ENCODE measurements at places on chromosomes 3 and 15. TPM values are rescaled to one million over a fixed set of nuclear protein-coding genes. Genes with fewer than 3 reads are reported as not detected.
A peak's percentile ranks its signal among the peaks of the same experiment; 100 is the strongest.

GRCh38 chr3:116148881-116149851 is 296.1 kb downstream of the LSAMP start:
- no peak overlapping the region for H3K4me3 ChIP-seq
- H3K27me3 ChIP-seq, result no peaks in the 10 kb centered on the region
- H3K36me3 ChIP-seq, result no peaks in the 10 kb centered on the region
- no peak overlapping the region for H3K27ac ChIP-seq
- no peak for DNase-seq

DNA sequence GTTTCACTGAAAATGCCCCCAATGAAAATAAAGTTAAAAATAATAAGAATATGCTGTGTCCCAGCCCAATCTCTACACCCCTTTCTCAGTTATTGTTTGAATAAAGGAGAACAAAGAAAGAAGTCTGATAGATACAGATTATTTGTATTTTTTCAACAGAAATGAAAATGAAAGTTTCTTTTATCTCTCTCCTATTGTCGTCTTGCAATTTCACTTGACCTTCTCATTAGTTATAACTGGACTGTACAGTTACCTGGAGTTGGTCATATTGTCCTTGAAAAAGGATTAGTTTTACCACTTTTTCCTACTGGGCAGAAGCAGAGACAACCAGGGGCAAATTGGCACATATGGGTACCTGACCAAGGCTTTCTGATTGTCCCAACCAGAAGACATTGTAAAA is 440.0 kb downstream of the PDCD6IP start:
- no peaks in the 10 kb centered on the region for H3K4me1 ChIP-seq
- no peak overlapping the region for H3K4me3 ChIP-seq
- no peaks in the 10 kb centered on the region for H3K36me3 ChIP-seq
- no peaks in the 10 kb centered on the region for H3K27me3 ChIP-seq

GRCh38 chr3:131928593-131928992 is 106.2 kb downstream of the CPNE4 start:
- no peak overlapping the region for H3K27ac ChIP-seq
- no peaks in the 10 kb centered on the region for H3K36me3 ChIP-seq
- no peak overlapping the region for H3K4me3 ChIP-seq
- no peak for DNase-seq
- H3K27me3 ChIP-seq, result no peaks in the 10 kb centered on the region
- H3K4me1 ChIP-seq, result peaks cover 3% of the 10 kb centered on the region

DNA sequence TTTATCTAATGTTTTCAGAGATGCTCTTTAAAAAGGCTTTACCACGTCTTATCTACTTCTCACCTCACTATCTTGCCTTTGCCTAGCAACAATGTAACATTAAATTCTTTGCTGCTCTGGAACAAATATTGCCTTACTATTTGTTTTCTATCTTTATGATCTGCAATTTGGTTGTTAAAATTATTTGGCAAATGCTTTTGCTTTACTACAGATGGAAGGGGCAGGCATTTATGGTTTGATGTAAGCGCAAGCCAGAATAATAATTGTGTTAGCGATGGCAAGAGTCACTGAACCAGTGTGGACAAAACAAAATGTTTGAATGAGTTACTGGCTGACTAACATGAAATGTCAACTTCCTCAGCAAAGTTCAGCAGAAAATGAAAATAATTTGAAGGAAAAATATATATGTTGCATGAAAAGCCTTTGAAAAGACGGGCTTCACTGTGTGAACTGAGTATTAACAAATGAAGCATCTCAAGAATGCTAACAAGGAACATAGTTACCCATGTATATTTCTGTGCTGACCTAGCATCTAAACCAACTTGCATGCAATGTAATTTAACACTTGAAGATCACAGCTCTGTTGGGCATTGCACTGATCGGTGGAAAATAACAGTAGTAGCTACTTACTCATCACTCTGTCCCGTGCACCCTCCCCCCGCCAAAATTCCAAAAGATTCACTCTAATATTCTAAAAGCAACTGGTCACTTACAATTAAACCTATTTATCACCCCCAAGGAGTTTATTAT is 454.0 kb upstream of the ARHGEF26 start:
- no peaks in the 10 kb centered on the region for H3K4me1 ChIP-seq
- no peak overlapping the region for H3K27ac ChIP-seq
- no peak for DNase-seq
- H3K4me3 ChIP-seq, result no peak overlapping the region
- no peaks in the 10 kb centered on the region for H3K27me3 ChIP-seq
- H3K36me3 ChIP-seq, result no peaks in the 10 kb centered on the region

DNA sequence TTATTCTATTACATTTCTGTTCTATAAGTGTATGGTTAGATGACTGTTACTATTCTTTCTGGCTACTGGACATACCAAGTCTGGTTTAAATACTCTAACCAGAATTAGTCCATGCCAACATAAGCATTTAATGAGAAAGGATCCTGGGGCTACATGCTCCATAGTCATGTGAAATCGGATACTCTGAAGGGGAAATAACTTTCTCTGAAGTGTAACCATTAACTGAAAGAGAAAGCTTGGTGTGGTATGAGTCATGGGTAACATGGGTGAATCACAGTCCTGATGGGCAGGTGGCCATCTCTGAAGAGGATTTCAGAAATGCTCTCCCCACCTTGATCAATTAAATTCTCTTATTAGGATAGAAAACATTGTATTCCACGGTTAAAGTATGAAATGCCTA is 69.4 kb downstream of the FHIT start:
- H3K27ac ChIP-seq, result no peak overlapping the region
- no peak overlapping the region for H3K4me3 ChIP-seq
- no peak for DNase-seq
- H3K27me3 ChIP-seq, result no peaks in the 10 kb centered on the region
- no peaks in the 10 kb centered on the region for H3K4me1 ChIP-seq

Gene PCLAF
- 65.7 TPM for total RNA-seq

DNA sequence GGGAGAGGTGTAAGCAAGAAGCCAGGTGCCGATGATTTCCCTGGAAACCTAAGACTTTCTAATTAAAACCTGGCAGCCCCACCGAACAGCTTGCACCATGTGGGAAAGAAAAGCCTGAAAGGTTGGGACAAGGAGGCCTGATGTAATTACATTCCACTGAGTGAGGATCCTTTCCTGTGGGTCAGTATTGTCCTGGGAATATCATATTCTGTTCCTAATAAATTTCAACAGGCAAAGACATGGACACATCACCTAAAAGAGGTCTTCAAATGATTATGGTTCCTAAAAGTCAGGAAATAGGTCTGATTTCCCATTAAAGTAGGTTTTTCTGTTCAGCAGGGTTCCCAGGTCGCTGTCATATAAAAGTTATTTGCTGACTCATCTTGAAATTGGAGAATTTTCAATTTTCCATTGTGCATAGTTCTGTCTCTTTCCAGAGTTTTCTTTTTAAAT is 58.5 kb downstream of the DUT start:
- no peak overlapping the region for H3K4me3 ChIP-seq
- DNase-seq, result no peak
- H3K36me3 ChIP-seq, result no peaks in the 10 kb centered on the region
- H3K27me3 ChIP-seq, result no peaks in the 10 kb centered on the region

Gene LRRC2
- total RNA-seq, result 6.4 TPM

Gene SCG5
- 16.9 TPM for total RNA-seq

DNA sequence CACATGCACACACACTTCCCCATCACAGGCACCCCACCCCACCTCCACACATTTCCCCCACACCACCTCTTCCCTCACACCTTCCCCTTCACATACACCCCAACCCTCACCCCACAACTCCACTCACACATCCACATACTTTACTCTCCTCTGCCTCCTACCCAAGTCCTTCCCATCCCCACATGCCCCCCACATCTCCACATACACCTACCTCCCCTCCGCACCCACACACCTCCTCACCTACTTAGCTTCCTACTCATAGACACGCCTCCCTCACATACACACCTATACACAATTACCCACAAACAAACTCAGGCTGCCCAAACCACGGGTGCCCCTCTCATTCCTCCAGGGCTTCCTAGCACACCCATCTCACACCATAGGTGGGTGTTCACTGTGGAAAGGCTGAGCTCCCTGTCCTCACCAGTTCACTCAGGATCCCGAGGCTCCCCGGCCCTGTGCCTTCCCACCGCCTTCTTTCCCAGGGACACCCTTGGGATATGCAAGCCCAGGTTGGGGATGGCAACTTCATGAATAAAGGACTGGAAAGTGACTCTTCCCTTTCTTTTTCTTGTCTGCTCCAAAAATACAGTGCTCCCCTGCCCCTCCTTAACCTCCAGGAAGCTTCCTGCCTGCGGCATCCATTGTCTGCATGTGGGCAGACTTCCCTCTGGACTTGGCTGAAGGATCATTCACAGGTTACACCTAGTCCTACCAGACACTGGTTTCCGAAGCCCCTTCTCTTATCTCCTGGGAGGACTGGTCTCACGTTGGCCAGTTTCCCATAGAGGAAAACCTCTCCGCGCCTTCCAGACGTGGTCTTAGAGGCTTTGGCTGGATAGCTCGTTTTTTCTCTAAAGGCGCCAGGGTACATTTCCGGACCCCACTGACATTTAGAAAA is 61.5 kb downstream of the SLCO2A1 start:
- no peaks in the 10 kb centered on the region for H3K36me3 ChIP-seq
- H3K4me1 ChIP-seq, result no peaks in the 10 kb centered on the region
- no peak for DNase-seq
- no peaks in the 10 kb centered on the region for H3K27me3 ChIP-seq

- no peaks in the 10 kb centered on the region for H3K27me3 ChIP-seq
- no peak overlapping the region for H3K4me3 ChIP-seq
- no peaks in the 10 kb centered on the region for H3K4me1 ChIP-seq
- peak; percentile 53 for DNase-seq
These were observed 663.7 kb downstream of the AGBL1 start for GRCh38 chr15:86743283-86743903.

- DNase-seq, result no peak
- no peaks in the 10 kb centered on the region for H3K27me3 ChIP-seq
- no peaks in the 10 kb centered on the region for H3K4me1 ChIP-seq
These were observed 110.4 kb upstream of the CFAP20DC start for GRCh38 chr3:59160133-59160746.

- DNase-seq, result no peak
- H3K4me1 ChIP-seq, result no peaks in the 10 kb centered on the region
- H3K27me3 ChIP-seq, result no peaks in the 10 kb centered on the region
These were observed 619.7 kb upstream of the LMCD1 start for GRCh38 chr3:7881946-7882345.

Gene TRNT1
- total RNA-seq, result 31.0 TPM

GRCh38 chr3:107264888-107265287 is 112.4 kb upstream of the CCDC54 start:
- no peak for DNase-seq
- H3K27me3 ChIP-seq, result no peaks in the 10 kb centered on the region
- H3K4me3 ChIP-seq, result no peak overlapping the region

DNA sequence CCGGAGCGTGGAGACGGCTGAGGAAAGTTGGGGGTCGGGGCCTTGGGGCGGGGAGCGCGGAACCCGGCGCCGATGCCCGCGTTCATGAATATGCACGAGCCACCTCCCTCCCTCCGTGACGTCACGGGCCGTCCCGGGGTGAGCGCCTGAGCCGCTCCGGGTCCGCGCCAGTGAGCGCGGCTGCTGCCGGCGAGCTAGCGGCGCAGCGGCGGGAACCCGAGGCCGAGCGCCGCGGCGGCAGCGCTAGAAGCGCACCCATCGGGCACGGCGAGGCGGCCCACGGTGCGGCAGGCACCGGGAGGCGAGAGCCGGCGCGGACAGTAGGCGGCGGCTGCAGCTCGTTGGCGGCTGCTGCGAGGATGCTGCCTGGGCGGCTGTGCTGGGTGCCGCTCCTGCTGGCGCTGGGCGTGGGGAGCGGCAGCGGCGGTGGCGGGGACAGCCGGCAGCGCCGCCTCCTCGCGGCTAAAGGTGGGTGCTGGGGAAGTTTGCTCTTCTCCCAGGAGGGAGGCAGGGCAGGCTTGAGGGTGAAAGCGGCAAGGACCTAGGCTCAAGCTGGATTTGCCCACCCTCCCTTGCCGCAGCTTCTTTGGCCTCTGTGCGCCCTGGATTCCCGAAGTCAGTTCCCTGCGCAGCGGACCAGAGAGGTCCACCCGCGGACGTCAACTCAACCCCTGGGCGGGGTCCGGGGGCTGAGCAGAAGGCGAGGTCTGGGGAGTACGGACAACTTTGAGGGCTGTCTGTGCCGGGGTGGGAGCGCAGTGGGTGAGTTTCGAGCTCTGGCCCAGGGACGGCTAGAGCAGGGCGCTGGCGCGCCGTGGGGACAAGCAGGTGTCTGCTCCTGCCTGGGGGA is at the start of gene CLSTN2:
Gene CLSTN2 (plus strand): TSS at position 170 of the 850 bp plus-strand sequence.
- H3K27ac ChIP-seq, result no peak within 1 kb of the TSS
- peak within 1 kb of the TSS; percentile 49 for H3K4me3 ChIP-seq
- peaks cover 4% of the 10 kb centered on the region for H3K4me1 ChIP-seq

DNA sequence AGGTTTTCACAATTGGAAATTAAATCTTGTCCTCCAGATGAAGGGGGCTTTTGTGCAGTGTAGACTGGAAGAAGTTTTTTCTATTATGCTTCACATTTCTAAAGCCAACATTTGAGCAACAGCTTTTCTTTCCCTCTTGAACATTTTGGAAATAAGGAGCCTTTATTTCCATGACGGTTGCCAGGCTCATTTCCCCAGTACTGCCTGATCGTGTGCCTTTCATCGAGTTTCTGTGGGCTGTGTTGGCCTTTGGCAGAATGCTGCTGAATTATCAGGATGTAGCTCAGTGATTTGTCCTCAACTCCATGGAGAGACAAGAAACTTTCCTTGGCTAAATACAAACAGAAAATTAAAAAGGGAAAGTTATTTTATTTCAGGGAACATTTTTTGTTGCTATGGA is 314.8 kb upstream of the LRRC3B start:
- peaks cover 8% of the 10 kb centered on the region for H3K4me1 ChIP-seq
- DNase-seq, result no peak
- no peaks in the 10 kb centered on the region for H3K27me3 ChIP-seq
- no peaks in the 10 kb centered on the region for H3K36me3 ChIP-seq
- no peak overlapping the region for H3K27ac ChIP-seq
- no peak overlapping the region for H3K4me3 ChIP-seq

DNA sequence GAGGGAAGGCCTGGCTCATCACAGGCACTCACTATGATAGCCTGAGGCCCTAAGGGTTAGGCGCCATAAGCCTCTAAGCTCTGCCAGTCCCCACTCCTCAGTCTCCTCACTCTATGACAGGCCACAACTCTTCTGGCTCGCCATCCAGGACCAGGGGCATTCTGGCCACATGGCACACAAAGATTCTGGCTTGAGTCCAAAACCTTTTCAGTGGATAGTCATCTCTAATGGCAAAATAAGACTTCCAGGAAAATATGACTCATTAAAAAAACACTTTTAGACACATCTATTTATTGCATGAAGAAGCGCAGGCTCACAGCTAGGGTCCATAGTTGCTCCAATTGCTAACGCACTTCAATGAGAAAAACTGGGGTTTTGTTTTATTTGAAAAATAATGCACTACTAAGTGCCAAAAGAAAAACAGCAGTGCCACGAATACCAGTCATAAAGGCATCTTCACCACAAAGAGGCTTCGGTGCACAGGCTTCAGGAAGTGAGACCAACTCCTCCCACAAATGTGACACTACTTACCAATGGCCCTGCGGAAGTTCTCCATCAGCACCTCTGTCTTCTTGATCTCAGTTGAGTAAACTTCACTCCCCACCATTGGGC is 11.1 kb downstream of the RUVBL1 start:
- H3K27me3 ChIP-seq, result no peaks in the 10 kb centered on the region
- H3K27ac ChIP-seq, result no peak overlapping the region
- no peak for DNase-seq
- H3K36me3 ChIP-seq, result peaks cover 70% of the 10 kb centered on the region
- no peaks in the 10 kb centered on the region for H3K4me1 ChIP-seq

GRCh38 chr15:73021139-73021621 is 31.1 kb upstream of the NEO1 start:
- H3K27me3 ChIP-seq, result no peaks in the 10 kb centered on the region
- peak; percentile 57 for DNase-seq

Gene CEP97
- total RNA-seq, result 15.1 TPM

- no peak overlapping the region for H3K4me3 ChIP-seq
- H3K36me3 ChIP-seq, result no peaks in the 10 kb centered on the region
- H3K27ac ChIP-seq, result no peak overlapping the region
- H3K27me3 ChIP-seq, result no peaks in the 10 kb centered on the region
- no peaks in the 10 kb centered on the region for H3K4me1 ChIP-seq
These were observed 10.7 kb upstream of the TUBGCP5 start for GRCh38 chr15:23049984-23050628.

Data from H1 (cell line).